ENCODE measurements at places on chromosomes 6 and 20.

- DNase-seq, result no peak
These were observed 101.9 kb downstream of the GPR63 start for GRCh38 chr6:96735332-96735731.

GRCh38 chr6:27358786-27359185 lies 29.8 kb upstream of the ZNF391 start:
- no peak for DNase-seq

GRCh38 chr6:39426073-39426456 lies 103.6 kb upstream of the KCNK16 start:
- no peak for DNase-seq

- no peak for DNase-seq
These were observed 107.0 kb upstream of the DST start for GRCh38 chr6:56749632-56750151.

Measured in endothelial cell (in vitro differentiated cells).